Lung (tissue), 17 donors: ENCODE measurements at places on chromosomes 13 and 19. TPM values are rescaled to one million over a fixed set of nuclear protein-coding genes. Genes with fewer than 3 reads are reported as not detected.

Gene GNA15
- total RNA-seq, result 18.6 TPM

GRCh38 chr19:5682107-5682482 is 1.3 kb downstream of the HSD11B1L start:
- H3K27ac ChIP-seq, result no peak overlapping the region
- DNase-seq, result no peak
- no peaks in the 10 kb centered on the region for H3K4me1 ChIP-seq
- H3K36me3 ChIP-seq, result no peaks in the 10 kb centered on the region
- no peak overlapping the region for H3K4me3 ChIP-seq
- H3K27me3 ChIP-seq, result no peaks in the 10 kb centered on the region

- no peaks in the 10 kb centered on the region for H3K4me1 ChIP-seq
- H3K36me3 ChIP-seq, result no peaks in the 10 kb centered on the region
- H3K27me3 ChIP-seq, result no peaks in the 10 kb centered on the region
- peak overlapping the region; percentile 76 for H3K4me3 ChIP-seq
- peak overlapping the region; percentile 98 for H3K27ac ChIP-seq
Measured at GRCh38 chr13:48531416-48532255, 1.2 kb downstream of the RCBTB2 start.

GRCh38 chr13:41150058-41150457 is 17.5 kb upstream of the KBTBD6 start:
- no peaks in the 10 kb centered on the region for H3K36me3 ChIP-seq
- H3K4me1 ChIP-seq, result no peaks in the 10 kb centered on the region
- DNase-seq, result no peak
- H3K4me3 ChIP-seq, result no peak overlapping the region
- H3K27me3 ChIP-seq, result no peaks in the 10 kb centered on the region

- no peak overlapping the region for H3K4me3 ChIP-seq
- no peaks in the 10 kb centered on the region for H3K4me1 ChIP-seq
- H3K36me3 ChIP-seq, result no peaks in the 10 kb centered on the region
- no peak overlapping the region for H3K27ac ChIP-seq
- no peak for DNase-seq
Measured at GRCh38 chr13:51688937-51689662, 104.8 kb downstream of the WDFY2 start.
